GOT3 (cell line): ENCODE measurements at places on chromosomes 12 and 14.

GRCh38 chr14:101179691-101180211 is 276.2 kb upstream of the RTL1 start:
- no peak for DNase-seq

- DNase-seq = no peak
Measured at GRCh38 chr14:29486132-29486531, 441.5 kb downstream of the PRKD1 start.

DNA sequence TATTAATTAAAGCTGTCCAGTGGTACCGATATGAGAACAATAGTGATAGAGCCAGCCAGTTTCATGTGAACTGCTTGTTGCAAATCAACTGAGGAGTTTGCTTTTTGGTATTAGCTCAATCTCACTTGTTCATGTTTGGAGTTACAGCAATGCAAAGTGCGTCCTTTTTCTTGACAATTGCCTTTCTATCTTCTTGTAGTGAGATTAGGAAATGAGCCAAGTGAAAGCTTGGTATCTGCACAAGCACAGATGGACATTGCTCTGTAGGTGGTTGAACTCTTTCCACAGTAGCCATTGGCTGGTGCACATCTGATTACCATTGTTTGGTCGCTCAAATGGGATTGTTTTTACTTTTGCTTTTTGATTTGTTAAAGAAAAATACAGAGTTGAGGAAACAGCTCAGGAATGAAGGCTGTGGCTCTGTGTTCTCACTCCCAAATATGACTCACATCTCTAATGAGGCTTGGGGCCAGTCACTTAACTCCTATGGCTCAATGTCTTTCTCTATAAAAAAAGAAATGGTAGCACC is 241.4 kb downstream of the BMP4 start:
- DNase-seq = no peak

DNA sequence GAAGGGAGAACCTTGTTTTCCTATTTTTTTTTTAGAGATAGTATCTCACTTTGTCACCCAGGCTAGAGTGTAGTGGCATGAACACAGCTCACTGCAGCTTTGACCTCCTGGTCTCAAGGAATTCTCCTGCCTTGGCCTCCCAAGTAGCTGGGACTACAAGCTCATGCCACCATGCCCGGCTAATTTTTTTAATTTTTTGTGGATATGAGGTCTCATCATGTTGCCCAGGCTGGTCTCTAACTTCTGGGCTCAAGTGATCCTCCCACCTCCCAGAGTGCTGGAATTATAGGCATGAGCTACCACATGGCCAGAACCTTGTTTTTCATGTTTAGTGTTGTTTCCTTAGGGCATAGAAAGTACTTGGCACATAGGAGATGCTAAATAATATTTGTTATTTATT is 13.5 kb downstream of the MANSC1 start:
- no peak for DNase-seq

DNA sequence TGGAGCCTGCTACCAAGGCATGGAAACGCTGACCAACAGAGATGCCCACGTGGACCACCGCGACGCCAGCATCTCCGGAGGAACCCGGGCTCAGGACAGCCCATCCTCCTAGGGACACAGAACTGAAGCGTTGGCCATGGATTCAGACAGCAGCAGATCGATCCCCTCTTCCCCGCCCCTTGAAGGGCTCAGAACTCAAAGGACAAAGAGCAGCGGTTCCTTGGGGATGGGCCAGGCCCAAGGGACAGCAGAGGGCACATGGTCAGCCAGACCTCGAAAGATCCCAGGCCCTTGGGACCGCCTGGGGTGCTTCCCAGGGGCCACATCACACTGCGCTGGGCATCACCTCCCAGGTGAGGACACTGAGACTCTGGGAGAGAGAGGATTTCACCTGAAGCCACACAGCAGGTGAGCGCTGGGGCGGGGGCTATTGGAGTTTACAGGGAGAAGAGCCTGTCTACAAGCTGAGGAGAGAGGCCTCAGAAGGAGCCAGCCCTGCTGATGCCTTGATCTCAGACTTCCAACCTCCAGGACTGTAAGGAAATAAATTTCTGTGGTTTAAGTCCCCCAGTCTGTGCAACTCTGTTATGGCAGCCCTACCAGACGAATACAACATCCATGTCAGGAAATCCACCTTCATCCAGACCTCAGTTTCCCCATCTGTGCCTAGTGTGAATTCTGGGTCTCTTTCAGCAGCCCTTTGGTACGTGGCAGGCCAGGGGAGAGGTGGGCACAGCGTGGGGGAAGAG is 49.4 kb downstream of the CCNK start:
- no peak for DNase-seq

- DNase-seq = no peak
Measured at GRCh38 chr12:22014783-22015144, 31.3 kb upstream of the CMAS start.

DNA sequence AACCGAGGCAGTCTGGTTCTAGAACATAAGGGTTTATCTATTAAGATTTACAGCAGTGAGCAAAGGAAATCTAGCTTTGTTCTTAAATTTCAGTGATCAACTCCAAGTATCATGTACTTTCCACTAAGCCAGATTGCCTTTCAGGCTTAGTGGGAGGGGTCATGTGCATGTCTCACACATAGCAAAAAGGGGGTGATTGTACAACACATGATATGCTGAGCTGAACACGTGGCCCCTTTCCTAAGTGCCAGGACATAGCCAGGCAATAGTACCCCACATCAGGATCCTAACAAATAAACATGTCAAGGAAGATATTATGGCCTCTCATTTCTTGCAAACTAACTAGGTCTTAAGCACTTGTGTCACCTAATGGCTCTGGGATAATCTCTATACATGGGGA is 347.2 kb downstream of the C12orf75 start:
- no peak for DNase-seq

GRCh38 chr12:3964439-3964838 is 91.2 kb upstream of the PARP11 start:
- no peak for DNase-seq

DNA sequence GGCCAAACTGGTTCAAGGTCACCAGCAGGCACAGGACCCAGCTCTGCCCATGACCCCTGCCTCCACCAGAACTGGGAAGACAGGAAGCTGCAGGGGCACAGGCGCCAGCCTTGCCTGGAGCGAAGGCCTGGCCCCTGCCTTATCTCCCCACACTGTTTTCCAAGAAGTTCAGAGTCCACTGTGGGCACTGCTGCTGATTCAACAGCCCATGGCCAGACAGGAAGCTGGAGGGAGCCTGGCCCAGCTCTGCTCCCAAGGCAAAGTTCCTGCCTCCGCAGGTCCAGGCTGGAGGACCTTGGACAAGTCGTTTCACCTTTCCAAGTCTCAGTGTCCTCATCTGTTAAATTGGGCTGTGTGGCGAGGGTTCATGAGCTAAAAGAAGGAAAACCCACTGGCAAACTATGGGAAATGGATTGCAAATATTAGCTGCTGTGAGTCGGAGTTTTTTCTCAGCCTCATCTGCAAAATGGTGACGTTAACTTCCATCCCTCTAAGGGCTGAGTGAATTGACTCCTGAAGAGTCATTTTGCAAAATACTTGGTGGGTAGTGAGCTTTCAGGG is 1.2 kb downstream of the PHETA1 start:
- DNase-seq = no peak

- no peak for DNase-seq
Measured at GRCh38 chr14:71737760-71738159, 194.5 kb upstream of the RGS6 start.

GRCh38 chr12:94560431-94561221 is 89.7 kb downstream of the TMCC3 start:
- DNase-seq = no peak

DNA sequence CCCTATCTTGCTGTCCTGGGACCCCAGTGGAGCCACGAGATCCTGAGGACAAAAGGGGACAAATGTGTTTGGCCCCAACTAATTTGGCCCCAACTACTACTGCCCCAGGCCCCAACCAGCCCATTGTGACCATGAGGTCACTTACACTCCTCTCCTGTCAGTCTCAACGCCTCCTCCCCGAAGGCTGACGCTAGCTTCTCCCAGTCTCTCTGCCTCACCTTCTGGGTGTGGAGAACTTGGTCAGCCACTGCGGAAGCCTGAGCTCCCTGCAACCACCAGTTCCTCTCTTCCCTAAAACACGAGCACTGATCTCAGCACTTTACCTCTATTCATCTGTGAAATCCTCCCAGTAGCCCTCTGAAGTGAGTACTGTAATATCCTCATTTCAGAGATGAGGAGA is 13.3 kb downstream of the FAM181A start:
- DNase-seq = no peak

DNA sequence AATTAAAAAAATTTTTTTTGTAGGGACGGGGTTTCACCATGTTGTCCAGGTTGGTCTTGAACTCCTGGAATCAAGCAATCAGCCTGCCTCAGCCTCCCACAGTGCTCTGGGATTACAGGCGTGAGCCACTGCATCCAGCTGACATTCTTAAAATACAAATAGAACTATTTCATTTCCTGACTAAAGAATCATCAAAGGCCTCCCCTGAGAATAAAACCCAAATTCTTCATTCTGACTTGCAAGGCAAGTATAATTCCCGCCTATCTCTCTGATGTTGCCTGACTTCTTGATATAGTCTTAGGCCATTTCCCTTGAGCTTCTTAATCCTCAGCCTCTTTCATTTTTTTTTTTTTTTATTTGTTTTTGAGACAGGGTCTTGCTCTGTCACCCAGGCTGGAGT is 4.4 kb upstream of the BICD1 start:
- no peak for DNase-seq

GRCh38 chr12:6044082-6044481 is 80.4 kb downstream of the VWF start:
- DNase-seq = no peak

DNA sequence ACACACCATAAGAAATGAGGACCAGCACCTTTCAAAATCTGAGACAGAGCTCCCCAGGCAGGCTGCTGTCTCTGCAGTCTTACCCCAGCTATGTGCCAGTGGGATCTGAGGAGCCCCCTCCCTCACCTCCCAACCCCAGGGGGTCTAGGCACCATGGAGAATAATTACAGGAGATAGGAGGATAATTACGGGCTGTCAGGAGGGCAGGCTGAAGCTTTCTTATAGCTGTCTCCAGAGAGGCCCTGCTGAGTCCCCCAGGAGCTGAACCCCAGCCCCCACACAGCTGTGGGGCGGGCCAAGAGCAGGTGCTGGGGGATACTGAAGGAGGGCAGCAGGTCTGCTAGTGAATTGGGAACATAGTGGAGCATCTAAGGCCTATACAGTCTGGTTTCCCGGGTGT is 6.8 kb downstream of the CPNE6 start:
- no peak for DNase-seq

- DNase-seq = no peak
Measured at GRCh38 chr14:89621791-89622638, 205.0 kb upstream of the FOXN3 start.

- DNase-seq = no peak
Measured at GRCh38 chr12:86513226-86513625, 257.0 kb upstream of the MGAT4C start.

DNA sequence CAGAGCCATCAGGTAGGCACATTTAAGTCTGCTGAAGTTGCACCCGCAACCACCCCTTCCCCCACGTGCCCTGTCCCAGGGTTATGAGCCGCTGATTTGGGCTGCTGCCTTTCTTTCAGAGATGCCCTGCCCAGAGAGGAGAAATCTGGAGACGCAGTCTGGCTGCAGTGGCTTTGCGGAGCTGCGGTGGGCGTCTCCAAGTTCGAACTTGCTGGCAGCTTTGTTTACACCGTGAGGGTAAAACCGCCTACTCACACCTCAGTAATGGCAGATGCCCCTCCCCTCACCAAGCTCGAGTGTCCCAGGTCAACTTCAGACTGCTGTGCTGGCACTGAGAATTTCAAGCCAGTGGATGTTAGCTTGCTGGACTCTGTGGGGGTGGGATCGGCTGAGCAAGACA is 14.7 kb downstream of the PTCSC3 start:
- no peak for DNase-seq

DNA sequence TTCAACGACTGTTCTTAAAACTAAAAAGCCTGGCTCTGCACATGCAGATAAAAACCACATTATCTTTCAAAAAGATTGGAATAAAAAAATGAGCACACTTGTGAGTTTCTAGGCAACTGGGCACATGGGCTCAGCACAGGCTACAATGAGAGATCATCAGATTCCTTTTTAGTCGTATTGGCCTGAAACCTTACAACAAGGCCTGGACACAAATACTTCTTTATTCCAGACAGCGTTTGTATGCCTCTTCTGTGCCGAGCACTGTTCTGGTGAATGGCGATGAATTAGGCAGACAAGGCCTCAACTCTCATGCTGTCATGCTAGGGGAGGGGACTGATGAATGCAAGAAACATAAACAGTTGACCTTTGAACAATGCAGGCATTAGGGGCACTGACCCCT is 463.0 kb downstream of the AACS start:
- no peak for DNase-seq

DNA sequence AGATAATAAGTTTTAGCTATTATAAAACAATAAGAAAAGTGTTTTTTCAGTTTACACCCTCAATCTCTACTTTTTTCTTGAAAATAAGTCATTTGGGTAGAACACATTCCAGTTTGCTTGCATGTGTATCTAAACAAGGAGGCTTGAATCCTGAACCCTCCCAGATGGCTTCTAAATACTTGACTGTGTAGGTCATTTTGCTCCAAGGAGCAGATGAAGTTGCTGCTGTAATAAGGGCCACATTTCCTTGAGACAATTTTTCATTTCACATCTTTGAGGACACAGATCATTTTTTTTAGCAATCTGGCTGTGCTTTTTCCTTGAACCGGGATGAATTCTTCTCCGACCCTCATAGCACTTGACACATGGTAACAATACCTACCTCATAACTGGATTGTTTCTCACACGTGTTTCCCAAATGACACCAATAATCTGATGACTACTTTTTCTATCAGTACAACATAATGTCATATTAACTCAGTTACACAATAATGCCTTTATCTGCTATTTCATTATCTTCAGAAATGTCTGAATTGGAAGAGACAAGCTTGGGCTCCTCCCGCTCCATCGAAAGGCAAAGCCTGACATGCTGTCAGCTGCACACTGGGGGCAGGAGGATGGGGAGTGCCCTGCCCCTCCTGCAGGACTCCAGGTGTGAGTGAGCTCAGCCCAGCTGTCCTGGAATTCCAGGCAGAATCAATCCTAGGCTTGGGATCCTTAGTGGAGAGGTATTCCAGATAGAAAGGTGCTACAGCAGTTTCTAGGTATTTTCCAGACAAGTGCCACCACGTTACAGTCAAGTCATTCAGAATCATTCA is 30.9 kb downstream of the GPHB5 start:
- no peak for DNase-seq

DNA sequence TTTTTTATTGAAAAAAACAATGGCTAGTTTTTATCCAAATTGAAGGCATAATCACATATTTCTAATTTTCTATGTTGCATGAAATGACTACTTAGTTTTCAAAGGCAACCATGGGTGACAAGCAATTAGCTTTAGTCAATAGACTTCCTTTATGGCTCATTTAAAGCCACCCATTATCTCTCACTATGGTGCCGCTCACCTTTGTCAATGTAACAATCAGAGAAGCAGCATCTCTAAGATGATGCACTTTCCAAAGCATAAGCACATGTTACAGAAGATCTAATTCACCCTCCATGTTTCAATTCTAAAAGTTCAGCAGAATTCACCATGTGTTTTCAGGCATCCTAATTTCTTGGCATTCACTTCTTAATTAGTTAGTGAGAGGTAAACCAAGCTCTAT is 166.6 kb upstream of the RPL10L start:
- no peak for DNase-seq

GRCh38 chr12:112680993-112681392 is 110.6 kb upstream of the RPH3A start:
- no peak for DNase-seq

- no peak for DNase-seq
Measured at GRCh38 chr14:57828713-57829112, 37.2 kb downstream of the SLC35F4 start.
